Panc1 (cell line): ENCODE measurements at places on chromosomes 4 and X. TPM values are rescaled to one million over a fixed set of nuclear protein-coding genes. Genes with fewer than 3 reads are reported as not detected.

Gene TXK
- total RNA-seq = 0.26 TPM

Gene UGT2B17
- not detected for total RNA-seq

Gene FOXP3
- total RNA-seq = 0.26 TPM

Gene PLK4
- 21.4 TPM for total RNA-seq

Gene CCSER1
- total RNA-seq = 0.05 TPM

Gene CPLX1
- 6.7 TPM for total RNA-seq

Gene BTC
- total RNA-seq = 0.08 TPM

Gene FANCB
- 4.8 TPM for total RNA-seq

Gene F11
- total RNA-seq = not detected

Gene SPANXB1
- total RNA-seq = not detected

Gene BLOC1S4
- total RNA-seq = 10.7 TPM

Gene SLC2A9
- total RNA-seq = 3.5 TPM

Gene TCEAL7
- not detected for total RNA-seq

Gene HSPA4L
- 21.5 TPM for total RNA-seq

Gene NKRF
- 25.5 TPM for total RNA-seq

Gene FMR1NB
- total RNA-seq = not detected

Gene TACR3
- total RNA-seq = 0.08 TPM

Gene EPHA5
- total RNA-seq = 1.9 TPM

Gene SMIM10
- 7.2 TPM for total RNA-seq

Gene CXCL5
- total RNA-seq = 0.10 TPM

Gene RAB39B
- 2.0 TPM for total RNA-seq

Gene ZNF81
- total RNA-seq = 10.7 TPM

Gene PFKFB1
- 0.36 TPM for total RNA-seq

Gene COL4A6
- total RNA-seq = 0.28 TPM

Gene RHOH
- 1.2 TPM for total RNA-seq

Gene GIMD1
- total RNA-seq = not detected

Gene DLG3
- total RNA-seq = 3.0 TPM

Gene TBX22
- not detected for total RNA-seq

Gene EGF
- total RNA-seq = not detected

Gene P2RY8
- 0.18 TPM for total RNA-seq

Gene ZFP92
- total RNA-seq = 0.90 TPM

Gene NIPAL1
- 0.82 TPM for total RNA-seq

Gene DACH2
- total RNA-seq = 0.18 TPM

Gene PDCL2
- not detected for total RNA-seq
